Right atrium auricular region (tissue), 2 donors: ENCODE measurements at places on chromosomes 7 and 10. TPM values are rescaled to one million over a fixed set of nuclear protein-coding genes. Genes with fewer than 3 reads are reported as not detected.

PDE1C gene
- 35.7 TPM for total RNA-seq

DLG5 gene
- 20.4 TPM for total RNA-seq

ADRB1 gene
- 32.8 TPM for total RNA-seq

TWIST1 gene
- 6.2 TPM for total RNA-seq

AKR1C8 gene
- total RNA-seq: not detected

TFR2 gene
- not detected for total RNA-seq

CASP7 gene
- total RNA-seq: 9.5 TPM

SEMA3D gene
- total RNA-seq: 1.5 TPM

ARHGAP22 gene
- total RNA-seq: 1.8 TPM

OR2A12 gene
- total RNA-seq: not detected

OR2A7 gene
- 0.94 TPM for total RNA-seq

SLC25A40 gene
- 9.4 TPM for total RNA-seq

HOXA1 gene
- total RNA-seq: not detected

NYAP1 gene
- total RNA-seq: 0.37 TPM

TMEM229A gene
- total RNA-seq: 1.1 TPM

SCIN gene
- 0.93 TPM for total RNA-seq

ADAM22 gene
- total RNA-seq: 1.9 TPM

CHN2 gene
- total RNA-seq: 6.6 TPM

SPDYE8 gene
- total RNA-seq: not detected

FBH1 gene
- total RNA-seq: 68.7 TPM

FOXI2 gene
- not detected for total RNA-seq

OR6B1 gene
- total RNA-seq: not detected

SYT15 gene
- total RNA-seq: 2.7 TPM

OPALIN gene
- not detected for total RNA-seq

PKD2L1 gene
- total RNA-seq: not detected

KEL gene
- not detected for total RNA-seq

AKR1C4 gene
- not detected for total RNA-seq

SPDYE5 gene
- not detected for total RNA-seq

ANKRD1 gene
- total RNA-seq: 3,842 TPM

ERVW-1 gene
- not detected for total RNA-seq
